Activated T-helper 17 cell treated with anti-CD3 and anti-CD28 coated beads, Interleukin-2, amount 50 U/mL, for 72 hours (primary cell): ENCODE measurements at places on chromosomes 7 and 10. TPM values are rescaled to one million over a fixed set of nuclear protein-coding genes. Genes with fewer than 3 reads are reported as not detected.

- peaks cover 24% of the 10 kb centered on the region for H3K27me3 ChIP-seq
- no peak overlapping the region for H3K4me3 ChIP-seq
- no peak overlapping the region for H3K27ac ChIP-seq
- no peak for ATAC-seq
- no peaks in the 10 kb centered on the region for H3K4me1 ChIP-seq
Observed at GRCh38 chr10:121994429-121994941, 5.5 kb downstream of the TACC2 start.

Gene AKR1B15
- not detected for total RNA-seq

DNA sequence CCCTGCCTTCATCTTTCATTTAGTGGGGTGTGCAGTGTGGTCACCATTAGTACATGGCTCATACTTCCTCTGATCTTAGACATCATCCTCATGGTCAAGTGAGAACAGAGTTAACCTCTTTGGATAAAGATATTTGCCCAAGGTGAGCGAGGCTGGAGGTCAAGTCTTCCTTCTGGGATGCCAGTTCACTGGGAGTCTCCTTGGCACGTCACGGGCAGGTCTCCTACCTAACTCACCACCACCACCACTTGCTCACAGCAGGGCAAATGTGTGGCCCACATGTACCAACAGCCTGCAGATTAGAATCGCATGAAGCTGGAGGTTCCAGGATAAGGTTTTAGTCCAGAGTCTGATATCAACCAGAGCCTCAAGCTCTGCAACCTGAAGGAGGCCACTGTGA is 164.6 kb downstream of the USP6NL start:
- no peaks in the 10 kb centered on the region for H3K36me3 ChIP-seq
- H3K4me1 ChIP-seq = peaks cover 13% of the 10 kb centered on the region
- no peak overlapping the region for H3K27ac ChIP-seq

GRCh38 chr10:30185916-30186315 is 126.5 kb upstream of the JCAD start:
- H3K4me1 ChIP-seq = no peaks in the 10 kb centered on the region
- H3K27me3 ChIP-seq = peaks cover 5% of the 10 kb centered on the region
- ATAC-seq = no peak

GRCh38 chr10:30581779-30582380 is 47.7 kb downstream of the LYZL2 start:
- H3K4me3 ChIP-seq = no peak overlapping the region
- peaks cover 4% of the 10 kb centered on the region for H3K4me1 ChIP-seq
- no peak overlapping the region for H3K27ac ChIP-seq
- no peak for ATAC-seq
- no peaks in the 10 kb centered on the region for H3K36me3 ChIP-seq

Gene MYH16
- total RNA-seq = not detected

Gene TUBB8
- not detected for total RNA-seq

Gene TFPI2
- total RNA-seq = 0.42 TPM

DNA sequence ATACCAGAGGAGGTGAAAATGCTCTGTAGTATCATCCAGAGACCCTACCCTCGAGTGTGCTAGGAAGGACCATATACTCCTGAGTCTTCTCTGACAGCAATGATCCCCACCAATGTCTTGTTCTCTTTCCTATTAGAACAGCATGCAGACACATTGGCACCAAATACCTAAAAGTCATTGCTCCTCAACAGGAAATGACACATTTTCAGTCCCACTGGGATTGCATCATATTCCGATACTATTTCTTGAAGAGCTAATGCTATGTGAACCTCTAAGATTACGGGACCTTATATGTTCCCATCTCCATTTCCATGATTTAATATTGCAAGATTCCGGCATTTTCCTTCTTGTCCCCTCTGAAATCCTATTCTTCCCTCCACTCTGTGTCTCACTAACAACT is 177.4 kb downstream of the NRP1 start:
- H3K4me3 ChIP-seq = no peak overlapping the region
- no peaks in the 10 kb centered on the region for H3K27me3 ChIP-seq
- H3K36me3 ChIP-seq = no peaks in the 10 kb centered on the region
- peaks cover 27% of the 10 kb centered on the region for H3K4me1 ChIP-seq

Gene FGFBP3
- 0.37 TPM for total RNA-seq

GRCh38 chr10:67119651-67120050 is 193.8 kb downstream of the LRRTM3 start:
- no peaks in the 10 kb centered on the region for H3K27me3 ChIP-seq
- H3K4me3 ChIP-seq = no peak overlapping the region
- no peak overlapping the region for H3K27ac ChIP-seq
- H3K36me3 ChIP-seq = no peaks in the 10 kb centered on the region
- no peaks in the 10 kb centered on the region for H3K4me1 ChIP-seq

- H3K27me3 ChIP-seq = no peaks in the 10 kb centered on the region
- H3K4me1 ChIP-seq = no peaks in the 10 kb centered on the region
- no peak overlapping the region for H3K27ac ChIP-seq
- peaks cover 64% of the 10 kb centered on the region for H3K36me3 ChIP-seq
Observed at GRCh38 chr7:64320547-64321513, 7.1 kb downstream of the ZNF736 start.
